LoVo (cell line): ENCODE measurements at places on chromosomes 1 and 21.

- DNase-seq = no peak
These were observed 118.1 kb downstream of the SPSB1 start for GRCh38 chr1:9410737-9411297.

- DNase-seq = no peak
These were observed 35.9 kb downstream of the SMAP2 start for GRCh38 chr1:40409467-40409866.

- peak; percentile 26 for DNase-seq
These were observed 7.7 kb downstream of the PADI1 start for GRCh38 chr1:17212487-17213121.

- no peak for DNase-seq
These were observed 50.9 kb downstream of the RUNX1 start for GRCh38 chr21:34998176-34998575.

DNA sequence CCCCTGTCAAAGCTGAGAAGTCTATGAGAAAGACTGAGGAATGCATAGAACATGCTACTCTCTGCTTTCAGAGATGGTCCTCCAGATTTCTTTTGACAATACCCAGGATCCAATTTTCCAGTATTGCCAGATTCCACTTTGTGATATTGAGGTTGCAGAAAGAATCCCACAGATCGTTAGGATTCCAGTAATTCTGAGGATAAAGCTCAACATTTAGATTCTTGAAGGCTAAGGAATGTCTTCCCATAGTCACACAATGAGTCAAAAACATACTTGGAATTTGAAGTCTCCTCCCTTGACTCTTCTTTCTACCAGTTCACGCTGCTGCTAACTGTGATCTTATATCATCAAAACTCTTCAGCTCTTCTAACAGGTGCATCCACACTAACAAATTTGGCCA, 57.1 kb downstream of the TNFSF18 start:
- DNase-seq = no peak

DNA sequence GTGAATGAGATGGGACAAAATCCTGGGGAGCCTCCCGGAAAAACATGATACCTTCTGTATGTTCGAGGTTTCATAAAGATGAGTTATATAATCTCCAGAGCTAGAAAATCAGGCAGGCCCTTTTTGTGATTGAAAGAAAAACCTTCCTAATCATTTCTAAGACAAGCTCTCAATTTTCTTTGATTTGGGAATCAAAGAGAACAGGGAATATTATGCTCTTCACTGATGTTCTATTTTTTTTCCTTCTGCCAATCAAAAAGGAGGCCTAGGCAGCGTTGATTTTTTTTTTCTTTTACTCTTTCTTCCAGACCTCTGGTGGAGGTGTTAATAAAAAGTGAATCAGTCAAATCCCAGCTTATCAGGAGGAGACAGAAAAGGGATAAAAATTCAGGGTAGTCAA, 34.5 kb downstream of the DIRAS3 start:
- DNase-seq = no peak

DNA sequence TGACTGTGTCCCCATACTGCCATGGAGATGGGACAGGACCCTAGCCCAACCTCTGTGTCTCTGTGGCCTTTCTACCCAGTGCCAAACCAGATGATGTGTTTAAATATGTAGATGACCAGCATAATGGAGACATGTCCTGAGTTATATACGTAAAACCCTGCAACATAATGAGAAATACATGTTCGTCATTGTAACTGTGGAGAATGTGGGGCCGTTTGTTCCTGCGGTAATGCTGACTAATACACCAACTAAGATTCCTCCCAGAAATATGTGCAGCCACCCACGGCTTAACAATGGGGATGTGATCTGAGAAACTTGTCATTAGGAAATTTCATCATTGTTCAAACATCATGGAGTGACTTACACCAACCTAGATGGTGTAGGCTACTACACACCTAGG, 71.7 kb upstream of the SIM2 start:
- DNase-seq = no peak

DNA sequence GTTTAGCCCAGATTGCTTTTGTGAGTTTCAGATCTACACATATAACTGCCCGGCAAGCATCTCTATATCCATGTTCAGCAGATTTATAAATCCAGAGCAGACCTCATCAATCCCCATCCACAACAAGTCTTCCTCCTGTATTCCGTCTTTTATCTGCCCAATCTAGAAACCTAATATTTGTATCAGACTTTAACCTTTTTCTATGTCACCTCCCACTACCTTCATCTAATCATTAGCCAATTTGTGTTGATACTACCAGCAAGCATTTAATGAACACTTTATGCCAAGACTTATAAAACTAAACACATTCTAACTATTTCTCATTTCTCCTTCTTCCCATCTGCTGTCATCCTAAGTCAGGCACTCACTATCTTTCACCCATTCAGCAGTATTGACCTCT, 135.5 kb downstream of the PBX1 start:
- DNase-seq = no peak

DNA sequence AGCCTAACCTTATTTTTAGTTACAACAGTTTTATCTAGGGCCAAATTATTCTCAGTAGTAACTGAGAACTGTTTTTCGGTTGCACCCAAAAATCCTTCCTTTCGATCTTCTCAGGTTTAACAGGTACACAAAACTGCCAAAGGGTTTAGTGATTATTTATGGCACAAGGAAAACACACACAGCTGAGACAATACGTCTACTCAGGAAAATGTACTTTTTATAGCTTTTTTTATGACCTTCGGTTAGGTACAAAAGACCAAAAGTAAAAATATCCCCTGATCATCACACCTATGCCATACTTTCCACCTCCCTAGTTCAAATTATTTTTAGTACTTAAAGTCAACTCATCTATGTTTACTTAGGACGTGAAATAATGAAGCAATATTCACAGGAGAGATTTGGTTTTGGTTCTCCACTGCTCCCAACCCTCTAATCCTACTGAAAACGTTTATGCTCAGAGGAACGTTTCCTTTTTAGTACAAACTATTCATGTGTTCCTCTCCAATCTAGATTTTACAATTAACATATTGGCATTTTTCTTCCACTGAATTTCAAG, 48.7 kb downstream of the TTLL7 start:
- peak; percentile 16 for DNase-seq

DNA sequence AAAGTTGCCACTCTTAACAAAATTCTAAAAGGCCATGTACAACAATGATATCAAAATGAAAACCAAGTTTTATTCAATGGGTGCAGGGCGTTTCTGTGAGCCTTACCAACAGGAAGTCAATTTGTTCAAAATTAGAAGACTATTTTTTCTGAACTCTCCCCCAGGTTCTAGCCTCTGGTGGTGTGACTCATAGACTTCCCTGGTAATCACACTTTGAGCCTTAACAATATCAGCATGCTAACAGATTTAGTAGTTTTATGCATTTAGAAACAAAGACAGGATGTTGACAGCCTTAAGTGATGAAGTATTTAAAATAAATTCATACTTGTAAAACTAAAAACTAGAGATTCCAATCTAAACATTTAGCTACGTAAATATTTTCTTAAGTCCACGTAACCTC, 88.4 kb downstream of the LRRC8C start:
- DNase-seq = no peak

DNA sequence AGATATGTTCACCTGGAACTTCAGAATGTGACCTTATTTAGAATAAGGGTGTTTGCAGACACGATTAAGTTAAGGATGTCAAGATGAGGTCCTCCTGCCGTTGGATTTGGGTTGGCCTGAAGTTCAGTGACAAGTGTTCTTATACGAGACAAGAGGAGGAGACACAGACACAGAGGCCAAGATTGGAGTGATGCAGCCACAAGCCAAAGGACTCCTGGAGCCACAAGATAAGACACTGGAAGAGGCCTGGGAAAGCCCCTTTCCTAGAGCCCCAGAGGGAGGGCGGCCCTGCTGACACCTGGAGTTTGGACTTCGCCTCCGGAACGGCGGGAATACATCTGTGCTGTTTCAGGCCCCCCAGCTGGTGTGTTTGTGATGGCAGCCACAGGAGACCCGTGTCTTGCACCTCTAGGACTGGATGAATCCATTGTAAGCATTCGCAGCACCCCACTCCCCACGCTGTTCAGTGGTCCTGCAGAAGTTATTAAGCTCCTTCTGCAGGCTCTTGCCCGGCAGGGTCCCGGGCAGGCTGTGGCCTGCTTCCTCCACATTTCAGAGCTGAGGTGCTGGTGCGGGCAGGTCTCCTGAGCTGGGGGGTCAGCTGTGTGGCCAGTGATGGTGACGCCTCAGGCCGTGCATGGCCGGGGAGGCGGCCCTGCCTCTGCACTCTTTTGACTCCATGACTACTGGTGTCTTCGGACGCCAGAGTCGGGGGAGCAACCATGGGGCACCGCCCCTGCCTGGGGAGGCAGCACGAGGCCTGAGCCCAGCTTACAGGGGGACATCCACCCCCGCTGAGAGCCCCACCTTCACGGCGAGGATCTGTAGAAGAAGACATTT, 34.6 kb downstream of the UMODL1 start:
- DNase-seq = no peak

DNA sequence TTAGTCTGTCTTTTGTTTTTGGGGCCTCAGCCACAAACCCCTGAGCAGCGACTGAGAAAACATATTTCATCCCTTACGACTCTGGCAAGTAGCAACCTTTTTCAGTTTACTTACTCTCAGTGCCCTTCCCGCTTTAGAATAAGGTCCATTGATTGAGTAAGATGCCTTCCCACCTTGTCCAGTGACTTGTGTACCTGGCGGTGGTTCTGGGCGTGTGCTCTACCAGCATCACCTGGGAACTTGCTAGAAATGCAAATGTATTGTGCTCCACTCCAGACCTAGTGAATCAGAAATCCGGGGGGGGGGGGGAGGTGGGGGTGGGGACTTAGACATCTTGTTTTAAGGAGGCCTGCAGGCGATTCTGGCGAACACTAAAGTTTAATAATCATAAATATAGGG, 72.1 kb downstream of the S1PR1 start:
- DNase-seq = no peak
